ENCODE measurements at places on chromosomes 12 and 14. TPM values are rescaled to one million over a fixed set of nuclear protein-coding genes. Genes with fewer than 3 reads are reported as not detected.

GRCh38 chr12:120230326-120230973 is 29.5 kb upstream of the RPLP0 start:
- no peak overlapping the region for H3K4me3 ChIP-seq
- no peaks in the 10 kb centered on the region for H3K36me3 ChIP-seq
- peaks cover 74% of the 10 kb centered on the region for H3K4me1 ChIP-seq
- H3K27ac ChIP-seq: peak overlapping the region; percentile 88
- no peaks in the 10 kb centered on the region for H3K27me3 ChIP-seq

DNA sequence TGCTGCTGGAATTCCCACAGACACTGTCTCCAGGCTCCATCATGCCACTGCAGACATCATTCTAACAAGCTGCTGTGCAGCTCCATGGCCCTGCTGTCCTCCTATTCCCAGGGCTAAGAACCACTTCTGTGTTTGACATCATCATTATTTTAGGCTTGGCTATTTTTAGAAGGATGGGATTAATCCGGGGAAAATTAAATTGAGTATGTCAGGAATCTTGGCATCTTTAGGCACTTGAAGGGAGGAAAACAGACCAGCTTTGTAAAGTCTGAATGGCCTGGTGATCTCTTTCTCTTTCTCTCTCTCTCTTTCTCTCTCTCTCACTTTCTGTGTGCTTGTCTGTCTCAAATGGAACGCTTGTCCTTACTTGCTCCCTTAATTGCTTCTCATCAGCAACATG is 568.3 kb upstream of the FLRT2 start:
- DNase-seq: no peak
- H3K27me3 ChIP-seq: no peaks in the 10 kb centered on the region
- H3K36me3 ChIP-seq: no peaks in the 10 kb centered on the region
- H3K4me1 ChIP-seq: no peaks in the 10 kb centered on the region
- H3K27ac ChIP-seq: no peak overlapping the region
- H3K4me3 ChIP-seq: no peak overlapping the region

DNA sequence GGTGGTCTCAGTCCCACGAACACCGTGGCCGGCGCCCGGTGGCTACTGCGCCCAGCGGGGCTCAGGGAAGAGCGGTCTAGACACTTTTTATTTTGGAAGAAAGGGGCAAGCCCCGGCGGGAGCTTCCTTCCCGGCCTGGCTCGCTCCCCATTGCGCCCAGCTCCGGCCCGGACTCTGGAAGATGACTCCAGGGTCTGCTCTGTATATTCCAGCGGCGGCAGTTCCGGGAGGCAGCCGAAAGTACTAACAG is 225.1 kb upstream of the CRY1 start:
- H3K36me3 ChIP-seq: no peaks in the 10 kb centered on the region
- no peak overlapping the region for H3K27ac ChIP-seq
- DNase-seq: no peak
- peaks cover 91% of the 10 kb centered on the region for H3K27me3 ChIP-seq
- peaks cover 49% of the 10 kb centered on the region for H3K4me1 ChIP-seq

- DNase-seq: no peak
- H3K27ac ChIP-seq: no peak overlapping the region
- H3K4me3 ChIP-seq: no peak overlapping the region
- H3K36me3 ChIP-seq: no peaks in the 10 kb centered on the region
These were observed 4.3 kb downstream of the RTL1 start for GRCh38 chr14:100898935-100899883.

GRCh38 chr12:80168936-80169335 is 69.6 kb downstream of the OTOGL start:
- H3K4me3 ChIP-seq: no peak overlapping the region
- H3K4me1 ChIP-seq: no peaks in the 10 kb centered on the region
- no peak for DNase-seq
- H3K36me3 ChIP-seq: no peaks in the 10 kb centered on the region
- H3K27ac ChIP-seq: no peak overlapping the region

GRCh38 chr14:99537399-99537798 is 56.2 kb downstream of the CCNK start:
- peaks cover 10% of the 10 kb centered on the region for H3K4me1 ChIP-seq
- H3K27me3 ChIP-seq: no peaks in the 10 kb centered on the region
- no peak overlapping the region for H3K27ac ChIP-seq
- no peak for DNase-seq
- no peak overlapping the region for H3K4me3 ChIP-seq

Gene GPR65
- total RNA-seq: 3.1 TPM

Gene TAS2R43
- total RNA-seq: 0.71 TPM

Gene TSHR
- 0.24 TPM for total RNA-seq

Gene PDE3A
- 5.1 TPM for total RNA-seq

Gene PPP4R4
- total RNA-seq: 0.52 TPM

- peaks cover under 1% of the 10 kb centered on the region for H3K4me1 ChIP-seq
- no peak overlapping the region for H3K27ac ChIP-seq
- no peaks in the 10 kb centered on the region for H3K27me3 ChIP-seq
- DNase-seq: no peak
These were observed 14.1 kb downstream of the FBXW8 start for GRCh38 chr12:116924558-116925453.

DNA sequence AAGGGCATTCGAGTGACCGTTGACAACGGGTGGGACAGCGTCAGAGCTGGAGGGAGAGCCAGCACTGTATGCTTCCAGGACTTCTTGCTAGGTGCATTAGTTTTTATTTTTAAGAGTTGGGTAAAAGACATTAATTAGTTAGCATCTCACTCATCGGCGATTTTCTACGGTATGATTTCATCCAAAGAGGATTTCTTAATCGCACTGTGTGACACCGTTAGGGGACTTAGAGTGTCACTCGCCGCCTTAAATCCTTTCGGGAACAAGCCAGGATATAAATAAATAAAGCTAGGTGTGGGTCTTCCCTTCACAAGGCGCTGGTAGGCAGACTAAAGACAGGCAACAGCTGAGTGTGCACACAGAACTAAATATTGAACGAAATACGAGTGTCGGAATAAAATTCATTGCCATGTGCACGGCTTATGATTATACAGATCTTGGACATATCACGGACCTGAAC is 869 bp upstream of the NOVA1 start:
- no peaks in the 10 kb centered on the region for H3K4me1 ChIP-seq
- H3K4me3 ChIP-seq: peak overlapping the region; percentile 47
- no peak for DNase-seq
- H3K27me3 ChIP-seq: peaks cover 57% of the 10 kb centered on the region
- H3K36me3 ChIP-seq: no peaks in the 10 kb centered on the region

DNA sequence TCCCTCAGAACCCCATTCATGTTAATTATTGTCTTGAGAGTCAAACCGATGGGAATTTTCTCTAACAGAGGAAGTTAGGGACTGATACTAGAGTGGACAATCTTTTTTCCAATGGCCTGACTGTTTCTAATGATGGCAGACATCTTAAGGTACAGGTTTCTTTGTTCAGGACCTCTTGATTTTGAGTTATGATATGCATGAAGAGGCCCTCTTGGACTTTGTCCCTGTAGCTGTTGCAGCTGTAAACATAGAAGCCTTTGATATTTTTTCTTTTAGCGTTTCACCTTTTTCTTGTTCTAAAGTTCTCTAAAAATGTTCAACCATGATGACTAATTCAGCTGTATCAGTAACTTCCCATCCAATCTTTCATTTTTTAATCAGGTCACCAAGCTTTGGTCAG is 53.0 kb downstream of the LGR5 start:
- no peaks in the 10 kb centered on the region for H3K27me3 ChIP-seq
- no peak overlapping the region for H3K4me3 ChIP-seq
- H3K36me3 ChIP-seq: no peaks in the 10 kb centered on the region
- DNase-seq: no peak
- no peak overlapping the region for H3K27ac ChIP-seq
- H3K4me1 ChIP-seq: no peaks in the 10 kb centered on the region

Measured in left lung (tissue), 14 donors.